ENCODE measurements at places on chromosomes 7 and 10.

DNA sequence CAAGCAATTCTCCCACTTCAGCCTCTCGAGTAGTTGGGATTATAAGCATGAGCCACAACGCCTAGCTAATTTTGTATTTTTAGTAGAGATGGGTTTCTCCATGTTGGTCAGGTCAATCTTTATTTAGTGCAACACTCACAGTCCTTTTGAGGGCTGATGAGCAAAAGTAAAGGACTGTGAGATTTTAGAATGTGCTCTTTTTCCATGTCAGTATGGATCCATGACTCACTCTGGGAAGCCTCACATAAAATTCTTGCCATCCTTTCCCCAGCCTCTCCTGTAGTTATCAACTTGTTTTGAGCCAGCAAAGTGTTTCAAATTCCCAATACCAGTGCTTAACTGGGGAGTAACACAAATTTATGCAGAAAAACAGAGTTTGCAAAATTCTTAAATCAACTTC, 135.8 kb upstream of the CXCL12 start:
- no peak for DNase-seq

GRCh38 chr7:156116514-156117215, 304.4 kb upstream of the SHH start:
- DNase-seq: no peak

- no peak for DNase-seq
Measured at GRCh38 chr7:150980663-150981062, 2.5 kb upstream of the KCNH2 start.

DNA sequence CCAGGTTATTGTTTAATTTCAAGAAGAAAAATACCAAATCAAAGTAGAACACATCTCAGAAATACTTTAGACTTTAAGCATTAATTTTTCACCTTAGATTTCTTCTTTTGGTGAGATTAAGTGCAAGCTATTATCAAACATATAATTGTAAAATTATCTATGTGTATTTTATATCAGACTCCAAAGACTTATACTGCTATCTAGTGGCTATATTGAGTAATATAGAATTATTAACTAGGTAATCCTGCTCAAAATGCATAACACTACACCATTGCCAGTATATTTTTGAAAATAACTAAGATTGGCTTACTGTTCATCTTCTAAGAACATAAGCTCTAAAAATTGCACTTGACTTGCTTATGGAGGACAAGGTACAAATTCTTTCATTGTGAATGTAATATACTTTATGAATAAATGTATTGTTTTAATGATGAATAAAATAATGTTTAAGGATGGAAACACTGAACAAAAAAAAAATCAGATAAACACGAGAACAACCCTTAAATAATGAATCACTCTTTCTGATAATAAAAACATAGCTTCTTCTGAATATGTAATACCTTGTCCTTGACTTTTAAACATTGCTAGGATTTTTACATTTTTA, 86.7 kb upstream of the GNAI1 start:
- DNase-seq: no peak

DNA sequence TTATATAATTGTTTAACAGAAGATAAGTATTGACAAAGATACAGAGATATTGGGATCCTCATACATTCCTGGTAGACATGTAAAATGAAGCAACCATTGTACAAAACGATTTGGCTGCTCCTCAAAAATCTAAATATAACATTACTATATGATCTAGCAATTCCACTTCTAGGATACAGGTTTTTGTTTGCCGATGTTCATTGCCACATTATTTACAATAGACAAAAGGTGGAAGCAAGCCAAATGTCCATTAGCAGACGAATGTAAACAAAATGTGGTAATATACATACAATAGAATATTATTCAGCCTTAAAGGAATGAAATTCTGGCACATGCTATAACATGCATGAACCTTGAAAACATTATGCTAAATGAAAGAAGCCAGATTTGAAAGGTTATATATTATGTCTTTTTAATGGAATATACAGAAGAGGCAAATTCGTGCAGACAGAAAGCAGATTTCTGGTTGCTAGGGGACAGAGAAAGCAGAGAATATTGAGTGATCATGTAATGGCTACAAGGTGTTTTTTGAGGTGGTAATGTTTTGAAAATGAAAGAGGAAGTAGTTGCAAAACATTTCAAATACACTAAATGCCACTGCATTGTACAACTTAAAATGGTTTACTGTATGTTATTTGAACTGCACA, 44.9 kb downstream of the POLR1F start:
- DNase-seq: no peak

GRCh38 chr7:88229302-88229995, 9.6 kb upstream of the SRI start:
- DNase-seq: no peak

DNA sequence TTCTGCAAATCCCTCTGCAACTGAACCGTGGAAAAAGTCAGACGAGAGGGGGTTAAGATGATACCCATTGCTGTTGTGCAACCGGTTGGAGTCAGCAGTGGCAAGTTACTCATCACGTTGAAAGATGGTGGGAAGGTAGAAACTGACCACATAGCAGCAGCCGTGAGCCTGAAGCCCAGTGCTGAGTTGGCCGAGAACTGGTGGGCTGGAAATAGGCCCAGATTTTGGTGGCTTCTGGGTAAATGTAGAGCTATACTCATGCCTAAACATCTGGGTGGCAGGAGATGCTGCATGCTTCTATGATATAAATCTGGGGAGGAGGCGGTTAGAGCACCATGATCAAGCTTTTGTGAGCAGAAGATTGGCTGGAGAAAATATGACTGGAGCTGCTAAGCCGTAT, 78.6 kb downstream of the ARL5B start:
- no peak for DNase-seq

DNA sequence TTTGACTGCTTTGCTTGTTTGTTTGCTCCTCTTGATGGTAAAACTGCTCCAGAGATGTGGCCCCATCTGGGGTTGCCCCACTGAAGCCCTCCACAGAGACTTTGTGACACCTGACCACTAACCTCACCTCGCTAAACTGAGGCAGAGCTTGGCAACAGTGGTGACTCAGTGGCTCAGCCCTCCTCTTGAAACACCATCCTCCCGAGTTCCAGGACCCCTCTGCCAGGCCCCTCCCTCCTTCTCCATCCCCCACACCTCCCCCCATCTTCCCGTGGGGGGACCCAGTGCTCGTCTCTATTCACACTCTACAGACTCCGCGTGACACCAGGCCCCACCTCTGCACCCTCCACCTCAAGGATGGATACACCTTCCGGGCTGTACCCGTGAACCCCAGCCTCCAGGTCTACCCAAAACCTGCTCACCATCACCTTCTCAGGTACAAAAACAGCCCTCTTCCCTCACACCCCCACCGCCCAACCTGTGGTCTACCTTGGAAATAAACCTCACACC, 19.0 kb upstream of the RET start:
- no peak for DNase-seq

- DNase-seq: peak; percentile 63
Measured at GRCh38 chr10:46268076-46268881, 18.5 kb upstream of the ANTXRL start.

DNA sequence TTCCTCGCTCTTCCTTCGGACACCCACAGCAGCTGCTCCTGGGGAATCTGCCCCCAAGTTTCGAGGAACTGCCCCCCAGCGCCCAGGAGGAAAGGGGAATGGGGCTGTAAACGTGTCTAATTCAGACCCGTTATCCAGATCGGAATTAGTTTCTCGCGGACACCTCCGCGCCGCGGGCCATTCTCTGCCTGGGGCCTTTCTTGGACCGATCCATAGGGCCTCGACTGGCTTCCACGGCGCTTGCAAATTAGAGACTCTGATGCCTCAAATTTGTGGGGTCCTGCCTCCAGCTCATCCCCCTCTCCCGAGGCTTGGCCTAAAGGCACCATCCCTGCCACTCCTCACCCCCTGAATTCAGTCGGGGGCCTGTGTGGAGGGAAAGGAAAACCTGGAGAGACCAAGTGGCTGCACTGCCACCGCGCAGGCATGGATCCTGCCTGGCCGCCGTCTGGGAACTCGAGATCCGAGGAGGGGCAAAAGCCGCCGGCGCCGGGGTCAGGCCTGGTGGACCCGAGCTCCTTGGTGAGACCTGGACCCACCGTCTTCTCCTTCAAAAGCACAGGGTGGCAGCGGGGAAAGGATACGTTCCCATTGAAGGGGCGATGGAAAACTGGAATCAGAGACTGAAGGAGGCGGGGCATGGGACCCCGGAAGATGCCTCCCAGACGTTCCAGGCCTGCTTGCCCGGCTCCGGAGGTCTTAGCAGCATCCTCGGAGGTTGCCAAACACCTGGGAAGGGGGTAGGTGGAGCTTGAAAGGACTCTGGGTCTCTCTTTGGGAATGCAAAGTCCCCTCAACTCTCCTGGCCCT, 13.7 kb downstream of the LBX1 start:
- DNase-seq: no peak

DNA sequence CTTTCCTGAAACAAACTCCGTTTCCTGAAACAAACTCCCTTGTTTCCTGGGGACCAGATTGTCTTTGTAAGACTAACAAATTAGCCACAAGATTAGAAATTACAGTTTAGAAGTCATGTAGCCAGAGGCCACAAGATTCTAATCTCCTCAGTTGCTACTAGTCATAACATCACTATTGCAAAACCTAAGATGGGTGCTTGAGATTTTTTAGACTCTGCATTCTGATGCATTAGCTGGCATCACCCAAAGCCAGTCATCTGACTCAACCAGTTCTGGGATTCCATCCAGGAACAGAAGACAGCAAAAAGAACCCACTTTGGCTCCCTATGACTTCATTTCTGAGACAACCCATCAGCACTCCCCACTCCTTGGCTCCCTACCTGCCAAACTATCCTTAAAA, 367.9 kb upstream of the MBL2 start:
- no peak for DNase-seq

DNA sequence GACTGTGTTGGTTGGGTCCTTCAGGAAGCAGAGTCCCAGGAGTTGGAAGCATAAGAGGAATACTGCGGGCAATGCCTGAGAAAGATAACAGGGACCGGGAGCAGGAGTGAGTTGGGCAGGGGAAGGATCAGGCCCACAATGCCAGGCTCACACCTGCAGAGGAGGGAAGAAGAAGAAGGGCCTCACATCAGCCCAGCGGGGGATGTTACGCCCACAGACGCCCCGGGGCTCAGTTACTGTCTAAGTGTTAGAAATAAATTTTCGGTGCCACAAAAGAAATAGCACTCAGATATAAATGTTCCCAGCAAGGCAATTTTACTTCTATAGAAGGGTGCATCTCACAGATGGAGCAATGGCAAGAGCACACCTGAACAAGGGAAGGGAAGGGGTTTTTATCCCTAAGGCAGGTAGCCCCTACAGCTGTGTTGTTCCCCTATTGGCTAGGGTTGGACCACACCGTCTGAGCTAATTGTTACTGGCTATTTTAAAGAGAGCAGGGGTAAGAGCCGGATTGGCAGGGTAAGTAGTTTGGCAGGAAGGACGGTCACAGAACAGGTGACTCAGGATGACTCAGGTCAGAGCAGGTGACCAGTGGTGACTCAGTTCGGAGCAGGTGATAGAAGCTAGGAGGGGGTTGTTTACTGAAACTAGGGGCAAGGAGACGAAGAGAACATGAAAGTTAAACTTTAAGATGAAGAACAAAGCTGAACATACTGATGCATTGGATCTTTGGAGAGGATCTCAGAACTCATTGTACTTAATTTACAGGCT, at the start of gene NOS3:
NOS3 (plus strand) TSS at position 602 of the 771 bp plus-strand sequence. CDS start 2,787 bp downstream, outside the sequence.
- DNase-seq: no peak

DNA sequence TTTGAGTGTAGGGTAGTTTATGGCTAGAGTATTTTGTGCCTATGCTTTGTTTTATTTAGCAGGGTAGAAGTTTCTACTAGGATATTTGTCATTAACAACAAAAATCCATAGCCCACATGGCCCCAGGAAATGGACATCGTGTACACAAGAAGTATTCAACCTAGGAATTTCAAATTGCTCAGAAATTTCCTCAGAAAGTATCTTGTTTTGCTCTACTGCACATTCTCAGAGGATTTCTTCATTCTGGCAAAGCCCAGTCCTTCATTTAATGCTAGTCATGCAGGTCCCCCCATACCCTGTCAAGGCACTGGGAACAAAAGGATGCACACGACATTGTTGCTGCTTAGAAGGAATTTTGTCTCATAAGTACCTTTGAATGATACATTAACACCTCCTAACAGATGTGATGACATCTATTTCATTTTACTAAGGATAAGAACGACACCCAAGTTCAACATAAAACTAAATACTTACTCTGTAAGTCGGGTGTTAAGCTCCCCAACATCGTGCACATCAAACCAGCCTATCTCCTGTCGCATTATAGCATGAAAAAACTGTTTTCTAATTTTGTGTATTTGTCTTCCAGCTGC, 34.3 kb downstream of the ABCB1 start:
- no peak for DNase-seq

- no peak for DNase-seq
Measured at GRCh38 chr7:32039000-32039756, 31.0 kb downstream of the PDE1C start.

DNA sequence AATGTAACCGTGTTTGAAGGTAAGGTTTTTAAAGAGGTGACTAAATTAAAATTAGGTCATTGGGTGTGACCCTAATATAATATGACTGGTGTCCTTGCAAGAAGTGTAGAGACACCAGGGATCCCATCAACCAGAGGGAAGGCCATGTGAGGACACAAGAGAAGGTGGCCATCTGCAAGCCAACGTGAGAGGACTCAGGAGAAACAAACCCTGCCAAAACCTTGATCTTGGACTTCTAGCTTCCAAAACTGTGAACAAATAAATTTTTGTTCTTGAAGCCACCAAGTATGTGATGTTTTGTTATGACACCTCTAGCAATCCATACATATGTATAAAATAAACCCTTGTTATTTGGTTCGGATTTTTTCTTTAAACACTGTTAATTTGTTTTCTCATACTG, 144.3 kb downstream of the CDK14 start:
- DNase-seq: no peak

DNA sequence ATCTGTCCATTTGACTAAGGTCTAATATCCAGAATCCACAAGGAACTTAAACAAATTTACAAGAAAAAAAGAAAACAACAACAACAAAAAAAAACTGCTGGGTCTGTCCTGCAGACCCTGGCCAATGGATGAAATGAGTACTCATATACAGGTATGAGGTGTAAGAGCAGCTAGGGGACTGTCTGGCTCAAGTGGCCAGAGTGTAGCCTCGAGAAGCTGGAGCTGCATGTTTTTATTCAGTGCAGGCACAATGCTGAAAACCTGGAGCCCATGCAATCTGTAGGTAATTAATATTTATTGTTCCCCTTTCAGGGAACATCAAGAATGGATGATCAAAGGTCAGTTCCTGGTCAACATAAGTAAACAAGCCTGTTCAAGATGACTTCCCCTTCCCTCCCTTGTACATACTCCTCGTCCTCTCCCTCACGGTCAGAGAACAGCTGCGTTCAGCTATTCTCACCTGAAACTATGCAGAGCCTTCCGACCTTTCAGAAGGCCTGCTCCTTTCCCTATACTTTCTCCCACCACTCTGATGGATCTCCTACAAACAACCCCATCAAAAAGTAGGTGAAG, 15.5 kb downstream of the CYP2C19 start:
- no peak for DNase-seq

GRCh38 chr10:31515819-31516402, 196.9 kb downstream of the ZEB1 start:
- no peak for DNase-seq

DNA sequence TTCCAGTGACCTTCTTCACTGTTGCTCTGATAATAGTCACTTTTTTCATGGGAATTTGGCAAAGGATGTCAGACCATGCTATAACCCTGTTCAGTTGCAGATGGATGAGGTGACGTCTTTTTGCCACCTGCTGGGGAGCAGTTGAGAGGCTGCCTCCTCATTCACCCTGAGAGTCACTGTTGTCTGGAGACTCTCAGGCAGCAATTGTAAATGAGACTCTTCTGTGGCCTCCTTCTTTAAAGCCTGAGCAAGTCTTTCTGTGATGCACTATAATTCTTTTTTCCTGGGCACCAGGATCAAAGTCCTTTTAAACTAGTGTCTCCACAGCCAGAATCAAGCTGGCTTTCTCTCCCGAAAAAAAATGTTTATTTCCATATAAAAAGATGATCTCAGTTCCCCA, 345.1 kb downstream of the ARL4A start:
- DNase-seq: no peak

Measured in CD4-positive, alpha-beta T cell treated with Interleukin-4 for 4 hours (primary cell).